HTR-8/SVneo (cell line): ENCODE measurements at places on chromosomes 3 and 15.

- no peak for DNase-seq
Measured at GRCh38 chr3:58829321-58830000, 162.9 kb upstream of the FAM3D start.

- no peak for DNase-seq
Measured at GRCh38 chr15:89376388-89376787, 41.8 kb upstream of the POLG start.

- DNase-seq, result no peak
Measured at GRCh38 chr15:51866751-51867150, 37.3 kb downstream of the TMOD3 start.

DNA sequence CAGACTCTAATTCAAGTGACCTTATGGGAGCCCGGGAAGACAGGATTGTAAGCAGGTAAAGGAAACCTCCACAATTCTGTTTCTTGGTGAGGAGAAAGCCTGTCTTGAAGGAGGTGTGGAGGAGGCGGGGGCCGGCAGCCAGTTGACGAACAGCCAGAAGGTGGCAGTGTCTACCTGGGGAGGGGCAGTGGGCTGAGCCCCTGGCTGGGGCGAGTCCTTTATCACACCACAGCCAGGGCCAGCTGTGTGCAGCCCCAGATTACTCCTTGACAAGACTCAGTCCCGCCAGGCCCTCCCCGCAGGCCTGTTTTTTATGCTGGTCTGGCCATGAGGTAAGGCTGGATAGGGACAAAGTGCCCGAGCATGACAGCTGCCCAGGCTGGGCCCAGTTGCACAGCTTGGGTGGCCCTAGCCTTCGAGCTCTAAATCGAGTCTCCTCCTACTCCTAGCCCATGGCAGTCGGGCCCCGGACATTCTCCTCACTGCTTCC lies 40.9 kb upstream of the IDH2 start:
- peak; percentile 77 for DNase-seq

- no peak for DNase-seq
Measured at GRCh38 chr3:41417574-41417973, 218.3 kb downstream of the CTNNB1 start.

DNA sequence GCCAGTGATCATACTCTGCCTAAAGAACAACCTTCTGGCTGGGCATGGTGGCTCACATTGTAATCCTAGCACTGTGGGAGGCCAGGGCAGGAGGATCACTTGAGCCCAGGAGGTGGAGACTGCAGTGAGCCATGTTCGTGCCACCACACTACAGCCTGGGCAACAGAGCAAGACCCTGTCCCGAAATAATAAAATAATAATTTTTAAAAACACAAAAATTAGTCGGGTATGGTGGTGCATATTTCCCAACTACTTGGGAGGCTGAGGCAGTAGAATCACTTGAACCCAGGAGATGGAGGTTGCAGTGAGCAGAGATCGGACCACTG lies 34.5 kb upstream of the ARID3B start:
- no peak for DNase-seq

DNA sequence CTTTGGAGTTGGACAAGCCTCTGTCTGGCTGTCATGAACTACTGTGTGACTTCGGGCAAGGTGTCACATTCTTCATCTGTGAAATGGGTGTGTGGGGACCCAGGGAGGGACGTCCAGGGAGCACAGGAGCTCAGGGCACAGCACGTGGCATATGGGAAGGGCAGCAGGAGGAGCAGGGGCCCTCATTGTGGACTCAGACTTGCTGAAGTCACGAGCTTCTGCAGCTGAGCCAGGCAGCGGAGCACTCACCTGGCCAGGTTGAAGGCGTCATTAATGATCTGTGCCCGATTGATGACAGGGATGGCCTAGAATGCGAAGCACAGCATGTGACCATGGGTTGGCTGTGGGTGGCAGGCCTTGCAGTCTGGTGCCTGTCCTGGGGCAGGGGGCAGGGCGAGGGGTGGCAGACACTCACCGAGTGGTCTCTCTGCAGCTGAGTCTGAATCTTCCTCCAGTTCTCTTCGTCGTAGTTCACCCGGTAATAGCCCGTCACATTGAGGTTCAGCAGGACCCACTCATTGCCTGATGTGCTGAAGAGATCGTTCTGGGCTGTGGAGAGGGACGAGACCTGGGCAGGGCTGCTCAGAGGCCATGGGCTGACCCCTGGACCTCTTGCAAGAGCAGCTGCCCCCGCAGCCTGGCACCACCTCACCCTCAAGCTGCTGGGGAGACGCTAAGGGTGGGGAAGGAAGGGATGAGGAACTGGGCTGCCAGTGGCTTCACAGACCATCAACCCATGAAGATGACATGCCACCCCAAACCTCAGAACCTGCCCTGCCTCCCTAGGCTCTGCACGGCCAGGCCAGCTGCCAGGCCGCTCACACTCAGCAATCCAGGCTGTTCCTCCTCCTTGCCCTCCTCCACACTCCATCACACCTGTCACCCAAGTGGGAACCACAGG lies 15.4 kb downstream of the ANPEP start:
- DNase-seq, result no peak
